ENCODE measurements at places on chromosomes 1 and 21. TPM values are rescaled to one million over a fixed set of nuclear protein-coding genes. Genes with fewer than 3 reads are reported as not detected.

The GFI1 gene
- total RNA-seq: 0.51 TPM

The IL19 gene
- total RNA-seq: not detected

The CXADR gene
- total RNA-seq: 0.74 TPM

The RNU1-2 gene
- total RNA-seq: 6,165 TPM

The CD84 gene
- total RNA-seq: 17.1 TPM

The TAL1 gene
- total RNA-seq: 11.0 TPM

The IL12RB2 gene
- total RNA-seq: 3.4 TPM

The LCE1E gene
- total RNA-seq: not detected

The ZFP69B gene
- 1.3 TPM for total RNA-seq

The REG4 gene
- total RNA-seq: 0.26 TPM

GRCh38 chr1:100229681-100230443 is 19.8 kb downstream of the DBT start:
- DNase-seq: no peak

- no peak for DNase-seq
Observed at GRCh38 chr1:181028615-181029014, 5.2 kb upstream of the MR1 start.

DNA sequence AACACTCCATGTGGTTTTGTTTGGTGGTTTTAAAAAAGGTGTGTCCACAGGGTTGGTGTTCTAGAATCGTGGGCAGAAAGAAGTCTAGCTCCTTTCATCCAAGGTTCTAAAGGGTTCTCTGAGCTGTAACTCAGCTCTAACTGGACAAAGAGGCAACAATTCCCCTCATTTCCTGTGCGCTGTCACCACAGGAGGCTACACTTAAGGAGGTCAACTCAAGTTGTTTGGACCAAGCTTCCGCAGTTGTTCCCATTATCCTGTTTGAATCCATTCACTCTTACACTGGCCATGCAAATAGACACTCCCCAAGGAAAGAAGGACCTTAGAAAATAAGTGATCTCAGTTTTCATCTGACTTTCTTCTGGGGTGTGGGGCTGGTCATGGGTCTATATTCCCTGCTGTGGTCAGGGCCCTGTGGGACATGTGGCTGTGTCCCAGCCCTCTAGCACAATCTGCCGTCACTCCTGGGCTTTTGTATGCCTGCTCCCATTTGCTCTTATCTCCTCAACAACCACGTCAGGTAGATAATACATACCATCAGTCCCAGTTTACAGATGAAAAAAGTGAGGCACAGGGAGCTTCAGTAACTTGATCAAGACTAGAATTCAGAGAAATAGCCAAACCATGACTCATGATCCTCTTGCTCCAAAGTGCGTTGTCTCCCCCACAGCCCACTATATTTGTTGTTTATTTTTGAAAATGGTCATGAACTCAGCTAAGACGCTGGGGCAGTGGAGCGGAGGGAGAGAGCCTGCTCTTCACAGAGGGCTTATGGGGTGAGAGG is 103.6 kb downstream of the RHOU start:
- DNase-seq: no peak

DNA sequence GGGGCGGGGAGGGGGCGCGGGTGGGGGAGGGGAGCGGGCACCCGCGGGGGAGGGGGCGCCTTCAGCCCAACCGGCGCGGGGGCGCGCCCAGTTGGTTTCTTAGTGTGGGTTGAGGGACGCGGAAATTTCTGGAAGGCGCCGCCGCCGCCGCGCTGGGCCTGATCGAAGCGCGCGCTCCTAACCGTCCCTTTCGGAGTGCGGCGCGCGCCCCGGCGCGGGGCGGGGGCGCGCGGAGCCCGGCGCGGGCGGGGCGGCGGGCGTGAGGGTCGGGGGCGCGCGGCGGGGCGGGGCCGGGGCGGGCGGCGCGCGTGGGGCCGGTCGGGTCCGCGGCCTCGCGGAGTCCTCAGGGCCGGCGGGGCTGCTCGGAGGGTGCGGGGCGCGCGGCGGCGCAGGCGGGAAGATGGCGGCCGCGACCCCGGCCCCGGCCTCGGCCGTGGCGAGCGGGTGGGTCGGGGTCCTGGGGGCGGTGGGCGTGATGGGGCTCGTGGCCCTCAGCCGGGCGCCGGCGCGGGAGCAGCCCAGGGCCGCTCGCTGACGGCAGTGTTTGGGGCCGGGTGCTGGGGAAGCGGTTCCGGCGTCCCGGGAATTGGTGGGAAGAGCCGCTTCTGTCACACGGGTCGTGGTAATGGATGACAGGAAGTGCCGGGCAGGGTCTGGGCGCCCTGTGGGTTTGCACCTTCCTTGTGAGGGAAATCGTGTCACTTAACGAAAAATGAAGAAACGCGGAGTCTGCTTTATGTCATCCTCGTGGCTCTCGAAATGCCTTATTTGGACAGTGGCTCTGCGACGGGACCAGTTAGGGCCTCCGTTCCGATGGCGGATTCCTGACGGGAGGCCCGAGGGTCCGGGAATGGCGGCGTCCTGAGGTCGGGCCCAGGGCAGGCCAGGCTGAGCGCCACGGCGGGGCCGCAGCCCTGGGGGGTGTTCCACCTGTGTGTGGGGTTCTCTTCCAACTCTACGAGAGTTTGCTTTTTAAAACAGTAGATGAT is 764 bp downstream of the PKNOX1 start:
- peak; percentile 90 for DNase-seq

DNA sequence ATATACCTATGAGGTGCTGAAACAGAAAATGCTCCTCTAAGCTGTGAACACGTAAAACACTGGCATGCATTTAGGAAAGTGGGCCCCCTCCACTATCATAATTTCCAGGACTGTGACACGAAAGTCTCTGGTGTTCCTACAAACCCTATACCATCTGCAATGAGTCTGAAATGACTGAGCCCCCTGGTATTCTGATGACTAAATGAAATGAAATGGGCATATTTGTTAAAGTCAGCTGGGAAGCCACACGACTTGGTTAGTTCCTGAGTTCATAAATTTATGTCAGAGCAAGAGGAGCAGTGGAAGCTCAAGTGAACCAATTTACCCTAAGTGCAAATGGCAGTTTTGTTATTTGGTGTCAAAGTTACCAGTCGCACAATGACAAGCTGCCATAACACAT is 182.3 kb downstream of the KCTD3 start:
- DNase-seq: no peak

DNA sequence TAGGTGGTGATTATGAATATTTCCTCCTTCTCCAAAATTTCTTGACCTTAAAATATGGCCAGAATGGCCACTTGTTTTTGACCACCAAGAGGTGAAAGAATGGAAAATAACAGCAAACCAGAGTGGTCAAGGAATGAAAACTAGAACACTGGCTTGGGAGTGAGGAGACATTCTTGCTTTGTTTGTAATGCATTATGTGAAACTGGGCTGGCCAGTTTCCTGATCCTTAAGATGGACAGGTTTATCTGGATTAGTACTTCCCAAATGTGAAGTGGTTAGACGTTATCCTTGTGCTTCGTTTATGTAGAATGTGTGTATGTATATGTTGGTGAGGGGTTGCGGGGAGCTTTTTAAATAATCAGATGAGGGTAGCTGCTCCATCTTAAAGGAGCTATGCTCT is 12.8 kb downstream of the PLA2G4A start:
- DNase-seq: no peak

DNA sequence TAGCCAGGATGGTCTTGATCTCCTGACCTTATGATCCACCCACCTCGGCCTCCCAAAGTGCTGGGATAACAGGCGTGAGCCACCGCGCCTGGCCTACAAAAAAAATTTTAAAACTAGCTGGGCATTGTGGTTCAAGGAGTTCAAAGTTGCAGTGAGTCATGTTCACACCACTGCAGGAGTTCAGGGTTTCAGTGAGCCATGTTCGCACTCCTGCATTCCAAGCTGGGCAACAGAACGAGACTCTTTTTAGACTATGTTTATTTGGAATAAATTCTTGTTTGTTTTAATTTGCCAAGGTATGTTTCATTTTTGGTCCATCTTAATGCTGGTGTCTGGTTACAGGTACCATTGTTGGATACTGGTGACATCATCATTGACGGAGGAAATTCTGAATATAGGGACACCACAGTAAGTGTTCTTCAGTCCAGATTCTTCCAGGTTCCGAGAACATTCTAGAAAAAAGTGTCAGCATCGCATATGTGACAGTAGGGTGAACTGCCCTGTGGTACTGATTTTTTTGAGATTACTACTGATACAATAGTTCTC is 3.9 kb downstream of the PGD start:
- no peak for DNase-seq

- no peak for DNase-seq
Observed at GRCh38 chr1:196180847-196181593, 427.2 kb downstream of the KCNT2 start.

- no peak for DNase-seq
Observed at GRCh38 chr1:18142471-18142870, 34.9 kb downstream of the IGSF21 start.

DNA sequence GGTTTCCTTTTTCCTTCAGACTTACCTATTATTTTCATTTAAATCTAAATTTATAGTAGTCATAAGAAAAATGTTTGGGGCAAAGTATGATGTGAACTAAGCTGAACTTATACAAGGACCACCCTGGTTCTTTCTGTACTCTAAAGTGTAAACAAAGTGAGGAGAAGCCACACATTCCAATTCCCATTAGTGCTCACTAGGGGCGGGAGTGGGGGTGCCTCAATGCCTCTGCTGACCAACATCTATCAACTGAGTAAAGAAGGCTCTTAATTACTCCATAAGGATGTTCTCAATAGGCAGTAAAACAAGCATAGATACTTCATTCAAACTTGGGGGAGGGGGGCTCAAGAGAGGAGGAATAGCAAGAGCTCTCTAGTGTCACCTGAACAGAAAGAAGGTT is 151.7 kb downstream of the CDC42BPA start:
- no peak for DNase-seq

DNA sequence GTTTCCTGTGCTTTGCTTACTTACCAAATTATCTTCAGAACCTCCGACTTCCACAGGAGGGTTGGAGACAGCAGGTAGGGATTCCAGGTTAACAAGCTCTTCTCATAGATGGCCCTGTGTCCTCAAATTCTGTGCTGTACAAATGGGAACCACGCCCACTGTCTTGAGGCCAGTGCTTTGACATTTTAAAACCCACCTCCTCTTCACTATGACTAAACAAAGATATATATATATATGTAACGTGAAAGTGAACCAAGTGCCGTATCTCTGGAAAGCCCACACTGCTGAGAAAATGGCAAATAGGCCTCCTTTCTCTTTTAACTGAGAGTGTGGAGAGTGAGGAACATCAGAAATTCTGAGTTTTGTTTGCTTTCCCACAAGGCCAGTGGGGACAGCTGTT is 99.6 kb downstream of the ZBTB18 start:
- no peak for DNase-seq

- no peak for DNase-seq
Observed at GRCh38 chr1:81600878-81601622, 199.7 kb upstream of the ADGRL2 start.

GRCh38 chr1:225811622-225812487 is 1.9 kb downstream of the EPHX1 start:
- peak; percentile 88 for DNase-seq

DNA sequence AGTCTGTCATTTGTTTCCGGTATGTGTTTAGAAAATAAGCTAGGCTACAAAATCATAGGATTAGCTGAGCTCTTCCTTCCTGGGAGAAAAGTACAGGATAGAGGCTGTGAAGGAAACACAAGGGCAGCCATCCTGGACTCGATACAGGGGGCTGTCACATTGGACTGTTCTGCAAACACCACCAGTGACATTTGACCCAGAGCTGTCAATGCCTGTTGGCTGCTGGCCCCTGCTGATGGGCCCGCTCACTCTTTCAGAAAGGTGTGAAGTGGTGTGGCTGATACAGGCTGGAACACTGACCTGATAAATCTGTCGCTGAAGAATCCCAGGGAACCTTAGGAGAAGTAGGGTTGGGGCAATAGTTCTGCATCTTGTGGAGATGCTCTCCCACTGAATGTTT is 183.1 kb downstream of the RHOU start:
- DNase-seq: no peak

DNA sequence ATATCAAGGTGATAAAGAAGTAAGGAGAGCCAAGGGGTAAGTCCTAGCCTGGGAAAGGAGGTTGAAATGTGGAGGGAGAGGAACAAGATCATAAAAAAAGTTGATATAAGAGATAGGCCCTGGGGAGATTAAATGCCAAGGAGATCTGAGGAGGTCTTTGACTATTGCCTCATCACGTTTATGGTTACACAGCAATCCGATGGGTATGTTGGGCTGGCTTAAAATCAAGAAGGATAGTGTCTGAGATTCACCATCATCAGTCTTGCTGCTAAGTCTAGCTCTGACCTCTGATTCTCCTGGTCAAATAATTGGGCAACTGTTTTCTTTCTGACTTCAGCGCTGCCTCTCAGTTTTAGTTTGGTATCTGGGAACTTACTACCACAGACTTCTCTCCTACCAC is 416.3 kb downstream of the GPATCH2 start:
- no peak for DNase-seq

DNA sequence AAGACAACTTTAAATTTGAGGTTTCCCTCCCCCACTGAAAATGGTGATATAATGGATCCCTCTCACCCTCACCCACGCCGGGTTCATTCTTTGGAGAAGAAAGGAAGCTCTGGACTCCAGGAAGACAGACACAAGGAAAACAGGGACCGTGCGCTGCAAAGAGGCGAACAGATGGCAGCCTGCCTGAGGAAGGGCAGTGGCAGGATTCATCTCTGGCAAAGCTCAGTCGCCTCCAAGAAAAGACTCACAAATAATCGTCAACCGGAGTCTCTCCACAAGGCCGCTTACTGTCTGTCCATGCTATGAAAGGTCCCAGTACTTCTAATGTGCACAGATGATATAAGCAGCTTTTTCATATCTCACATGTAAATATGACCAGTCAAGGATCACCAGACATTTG is 110.3 kb downstream of the TIAM1 start:
- no peak for DNase-seq

Measured in mesenteric fat pad (tissue), 1 donor.